ENCODE measurements at places on chromosomes 12 and 14. TPM values are rescaled to one million over a fixed set of nuclear protein-coding genes. Genes with fewer than 3 reads are reported as not detected.

- no peaks in the 10 kb centered on the region for H3K36me3 ChIP-seq
- H3K27me3 ChIP-seq: no peaks in the 10 kb centered on the region
- H3K4me1 ChIP-seq: no peaks in the 10 kb centered on the region
- no peak overlapping the region for H3K4me3 ChIP-seq
Observed at GRCh38 chr12:115474539-115475353, 790.8 kb upstream of the TBX3 start.

The SP7 gene
- not detected for total RNA-seq

The LBHD2 gene
- total RNA-seq: not detected

The LPAR5 gene
- total RNA-seq: 14.4 TPM

The TAS2R50 gene
- 4.4 TPM for total RNA-seq
